ENCODE measurements at places on chromosomes 7 and 10.

DNA sequence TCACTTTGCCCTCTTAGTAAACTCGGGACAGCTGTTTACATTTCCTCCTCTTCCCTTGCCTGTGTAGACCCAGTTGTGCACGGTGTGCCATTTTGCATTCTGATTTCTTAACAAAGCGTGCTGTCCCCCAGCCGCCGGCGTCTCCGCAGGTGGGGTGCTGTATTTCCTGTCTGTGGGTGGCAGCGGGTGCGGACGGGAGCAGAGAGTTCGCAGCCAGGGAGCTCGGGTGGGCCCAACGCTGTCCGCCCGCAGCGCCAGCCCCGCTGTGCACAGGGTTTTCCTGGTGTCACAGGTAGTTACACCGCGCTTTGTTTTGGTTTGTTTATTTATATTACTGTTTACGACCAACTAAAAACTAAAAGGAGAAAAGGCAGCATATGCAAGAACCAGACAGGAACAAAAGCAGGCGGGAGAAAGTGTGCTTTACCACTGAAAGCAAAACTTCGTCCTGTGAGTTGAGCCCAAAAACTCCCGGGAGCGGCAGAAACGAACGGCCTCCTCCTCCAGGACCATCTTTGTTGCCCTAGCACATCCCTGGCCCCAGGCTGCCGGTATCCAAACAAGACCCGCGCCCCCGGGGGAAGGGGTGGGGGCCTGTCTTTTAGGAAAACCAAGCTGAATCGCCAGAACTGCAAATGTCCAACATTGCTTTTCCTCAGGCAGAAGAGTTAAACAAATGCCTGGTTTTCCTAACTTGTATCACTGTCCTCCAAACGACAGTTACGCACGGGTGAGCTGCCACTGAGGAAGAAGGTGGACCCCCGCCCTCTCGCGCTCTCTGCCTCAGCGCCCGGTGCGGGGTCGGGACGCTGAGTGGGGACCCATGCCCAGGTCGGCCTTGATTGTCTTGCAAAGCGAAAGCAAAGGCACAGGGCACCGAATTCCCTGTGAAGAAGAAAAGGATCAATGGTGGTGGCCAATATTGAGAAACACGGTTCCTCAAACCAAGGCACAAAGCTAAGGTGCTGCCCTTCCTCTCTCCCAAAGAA, 45.9 kb upstream of the DRGX start:
- no peak for DNase-seq

DNA sequence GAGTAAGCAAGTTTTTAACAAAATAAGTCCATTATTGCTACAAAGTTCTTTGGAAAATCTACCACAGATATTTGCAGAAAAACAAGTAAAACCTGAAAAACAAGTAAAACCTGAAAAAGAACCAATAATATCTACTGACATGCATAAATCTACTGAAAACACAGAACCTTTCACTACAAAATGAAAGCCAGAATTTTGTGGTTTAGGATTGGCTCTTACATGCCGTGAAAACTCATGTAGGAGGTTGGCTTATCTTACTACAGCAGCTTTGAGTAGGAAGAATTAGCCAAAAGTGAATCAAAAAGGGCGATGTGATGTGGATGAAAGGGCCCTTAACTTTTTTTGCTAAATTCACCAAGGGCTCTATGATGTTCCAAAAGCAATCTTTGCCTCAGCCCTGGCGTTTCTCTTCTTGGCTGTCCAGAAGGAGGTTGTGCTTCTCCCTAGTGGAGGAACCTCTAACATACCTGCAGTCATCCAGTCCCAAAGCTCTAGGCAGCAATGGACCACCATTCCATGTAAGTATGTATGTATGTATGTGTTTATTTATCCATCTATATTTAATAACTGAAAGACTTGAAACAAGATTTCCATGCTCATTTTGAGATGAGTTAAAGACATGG, 93.5 kb upstream of the ZNF804B start:
- DNase-seq, result no peak

GRCh38 chr7:22826593-22826992, 3.9 kb upstream of the TOMM7 start:
- no peak for DNase-seq

DNA sequence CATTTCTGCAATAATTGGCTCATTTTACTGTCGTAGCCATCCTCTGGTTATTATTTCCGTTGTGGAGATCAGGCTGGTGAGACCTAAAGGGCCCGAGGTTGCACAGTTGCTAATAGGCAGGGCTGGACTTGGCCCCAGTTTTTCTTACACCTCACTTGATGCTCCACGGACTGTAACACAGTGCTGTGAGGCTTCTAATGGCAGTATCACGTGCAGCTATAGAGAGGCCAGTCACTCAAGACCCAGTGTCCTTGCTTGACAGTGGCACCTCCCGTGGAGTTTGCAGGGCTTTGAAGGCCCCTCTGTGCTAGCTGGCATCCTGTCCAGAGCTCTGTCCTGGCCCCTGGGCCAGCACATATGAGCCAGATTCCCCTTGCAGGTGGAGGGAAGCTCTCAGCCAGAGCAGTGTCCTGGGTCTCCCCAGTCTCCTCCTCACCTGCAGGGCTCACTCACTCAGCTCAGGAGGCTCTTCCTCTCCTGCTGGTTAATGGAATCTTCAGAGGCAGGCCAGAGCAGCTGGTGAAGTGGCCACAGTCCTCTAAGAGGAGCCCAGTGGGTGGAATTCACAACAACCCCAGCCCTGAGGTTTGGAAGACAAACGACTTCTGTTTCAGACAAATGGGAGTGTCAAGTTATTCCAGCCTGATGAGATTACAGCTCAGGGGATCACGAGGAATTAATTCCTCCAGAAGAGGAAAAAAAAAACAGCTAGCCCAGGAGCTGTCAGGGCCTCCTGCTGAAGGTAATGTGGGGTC, 114.2 kb upstream of the FAM180A start:
- DNase-seq, result no peak

- no peak for DNase-seq
Observed at GRCh38 chr10:60809157-60809556, 30.9 kb downstream of the CDK1 start.

DNA sequence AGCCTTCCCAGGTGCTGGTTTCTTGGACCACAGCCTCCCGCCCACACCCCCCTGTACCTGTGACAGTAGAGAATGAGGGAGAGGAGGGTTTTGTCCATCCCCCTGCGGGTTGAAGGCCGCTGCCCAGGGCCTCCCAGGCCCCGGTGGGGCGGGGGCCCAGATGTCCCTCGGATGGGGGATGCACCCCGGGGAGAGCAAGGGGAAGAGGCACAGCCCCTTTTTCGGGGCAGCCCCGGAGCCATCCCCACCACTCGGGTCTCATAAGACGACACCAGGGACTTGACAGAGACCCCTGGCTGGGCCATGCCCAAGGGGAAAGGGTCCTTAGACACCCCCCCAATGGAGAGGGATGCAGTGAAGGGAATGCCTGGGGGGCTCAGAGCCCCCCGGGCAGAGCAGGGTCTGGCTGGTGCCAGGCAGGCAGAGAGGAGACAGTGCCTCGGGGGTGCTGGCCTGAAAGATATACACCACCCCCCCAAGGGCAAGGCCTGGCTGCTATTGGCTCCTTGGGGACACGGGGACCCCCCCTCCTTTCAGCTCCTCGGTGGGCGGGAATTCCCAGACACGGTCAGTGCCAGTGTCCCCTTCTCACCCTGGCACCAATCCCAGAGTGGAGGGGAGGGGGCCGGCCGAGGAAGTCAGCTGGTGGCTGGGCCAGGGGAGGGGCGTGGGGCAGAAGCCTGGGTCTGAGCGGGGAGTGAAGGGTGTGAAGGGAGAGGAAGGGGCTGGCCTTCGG, 3.7 kb upstream of the SPACDR start:
- no peak for DNase-seq

- DNase-seq, result no peak
Observed at GRCh38 chr10:62491597-62491996, 117.4 kb downstream of the ZNF365 start.

- DNase-seq, result no peak
Observed at GRCh38 chr10:18658271-18659124, 733 bp upstream of the ARL5B start.

DNA sequence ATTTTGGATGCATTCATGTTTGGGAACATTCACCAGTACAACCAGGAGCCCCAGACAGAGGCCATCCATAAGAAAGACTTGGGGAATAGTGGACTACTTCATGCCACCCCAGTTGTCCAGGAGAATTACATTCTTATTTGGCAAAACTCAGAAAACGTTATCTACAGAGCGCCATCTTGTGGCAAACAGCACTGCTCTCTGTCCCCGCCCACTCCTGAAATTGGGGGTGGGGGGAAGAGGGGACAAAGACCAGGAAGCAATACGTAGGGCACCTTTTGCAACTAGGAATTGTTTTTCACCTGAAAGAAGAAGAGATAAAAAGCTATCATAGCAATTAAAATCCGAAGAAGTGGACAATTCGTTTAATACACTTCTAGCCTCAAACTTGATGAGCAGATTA, 134.6 kb upstream of the MGMT start:
- no peak for DNase-seq

- no peak for DNase-seq
Observed at GRCh38 chr7:93047514-93048099, 70.2 kb downstream of the SAMD9 start.

GRCh38 chr10:13709931-13710650, 123.3 kb downstream of the PRPF18 start:
- no peak for DNase-seq

DNA sequence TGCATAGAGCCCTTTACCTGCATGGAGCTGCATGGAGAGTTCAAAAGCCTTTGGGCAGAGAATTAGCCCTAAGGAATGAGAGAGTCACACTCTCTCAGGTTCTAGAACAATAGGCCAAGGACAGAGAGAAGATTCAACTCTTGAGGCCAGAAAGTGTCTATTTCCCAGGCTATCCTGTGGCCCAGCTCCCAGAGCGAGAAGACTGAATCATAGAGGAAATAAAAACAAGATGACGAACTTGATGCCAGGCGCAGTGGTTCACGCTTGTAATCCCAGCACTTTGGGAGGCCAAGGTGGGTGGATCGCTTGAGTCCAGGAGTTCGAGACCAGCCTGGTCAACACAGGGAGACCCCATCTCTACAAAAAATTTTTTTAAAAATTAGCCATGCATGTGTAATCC, 18.3 kb upstream of the PODXL start:
- DNase-seq, result no peak

GRCh38 chr10:84654671-84655070, 326.3 kb downstream of the CCSER2 start:
- no peak for DNase-seq

DNA sequence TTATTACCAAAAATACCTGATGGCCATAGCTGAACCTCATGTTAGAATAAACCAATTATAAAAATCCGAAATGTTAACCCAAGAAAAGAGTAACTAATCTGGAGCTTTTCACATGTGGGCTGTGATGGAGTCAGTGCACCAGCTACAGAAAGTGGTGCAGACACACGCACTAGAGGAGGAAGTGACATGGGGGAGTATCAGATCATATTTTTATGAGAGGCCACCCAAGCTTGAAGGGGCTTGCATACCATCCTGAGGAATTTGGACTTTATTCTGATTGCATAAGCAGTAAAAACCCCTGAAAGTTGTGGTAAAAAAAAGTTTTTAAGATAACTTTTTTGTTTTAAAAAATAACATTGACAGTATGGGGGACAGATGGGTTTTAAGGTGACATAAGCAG, 1148.5 kb upstream of the CELF2 start:
- no peak for DNase-seq
